Urothelium cell line (cell line): ENCODE measurements at places on chromosomes 1 and 21.

DNA sequence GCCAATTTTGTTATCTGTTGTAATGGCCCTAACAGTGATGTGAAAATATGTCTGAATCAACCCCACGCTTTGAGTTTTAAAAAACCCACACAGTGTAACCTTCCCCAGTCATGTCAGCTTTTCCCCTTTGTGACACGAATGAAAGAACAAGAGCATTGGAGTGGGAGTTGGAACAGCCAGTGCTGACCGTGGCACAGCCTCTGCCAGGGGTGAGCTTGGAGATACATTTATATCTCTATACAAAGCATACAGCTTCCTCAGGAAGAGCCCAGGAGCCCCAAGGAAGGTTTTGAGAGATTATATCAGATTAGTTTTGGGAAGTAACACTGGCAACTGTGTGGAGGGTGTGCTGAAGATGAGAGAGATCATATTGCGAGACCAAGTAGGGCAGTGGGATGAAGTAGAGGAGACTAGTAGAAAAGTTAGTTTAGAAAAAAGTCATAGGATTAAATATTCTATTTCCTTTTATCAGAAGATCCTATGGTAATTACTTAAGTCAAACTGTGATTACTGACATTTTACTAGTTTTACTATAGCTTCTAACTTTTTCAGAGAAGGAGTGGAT is 15.9 kb downstream of the LRRC8B start:
- no peak for DNase-seq

- no peak for DNase-seq
Observed at GRCh38 chr1:100597784-100598183, 59.8 kb downstream of the GPR88 start.

DNA sequence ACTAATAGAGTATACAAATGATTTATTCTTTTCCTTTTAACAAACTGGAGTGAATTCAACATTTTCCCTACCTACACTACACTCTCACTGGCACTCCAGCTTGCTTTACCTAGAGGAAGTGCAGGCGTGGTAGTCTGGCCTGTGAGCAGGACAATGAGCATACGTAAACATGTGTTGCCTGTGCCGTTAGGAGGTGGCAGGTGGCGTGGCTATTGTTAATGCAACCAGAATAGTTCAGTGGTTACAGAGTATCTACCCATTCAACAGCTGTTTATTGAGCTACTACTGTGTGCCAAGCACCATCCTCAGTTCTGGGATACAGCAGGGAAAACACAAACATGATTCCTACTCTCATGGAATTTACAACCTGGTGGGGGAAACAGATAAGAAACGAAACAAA is 299.7 kb upstream of the KAZN start:
- DNase-seq: no peak

- no peak for DNase-seq
Observed at GRCh38 chr21:41255190-41255589, 61.4 kb upstream of the FAM3B start.

DNA sequence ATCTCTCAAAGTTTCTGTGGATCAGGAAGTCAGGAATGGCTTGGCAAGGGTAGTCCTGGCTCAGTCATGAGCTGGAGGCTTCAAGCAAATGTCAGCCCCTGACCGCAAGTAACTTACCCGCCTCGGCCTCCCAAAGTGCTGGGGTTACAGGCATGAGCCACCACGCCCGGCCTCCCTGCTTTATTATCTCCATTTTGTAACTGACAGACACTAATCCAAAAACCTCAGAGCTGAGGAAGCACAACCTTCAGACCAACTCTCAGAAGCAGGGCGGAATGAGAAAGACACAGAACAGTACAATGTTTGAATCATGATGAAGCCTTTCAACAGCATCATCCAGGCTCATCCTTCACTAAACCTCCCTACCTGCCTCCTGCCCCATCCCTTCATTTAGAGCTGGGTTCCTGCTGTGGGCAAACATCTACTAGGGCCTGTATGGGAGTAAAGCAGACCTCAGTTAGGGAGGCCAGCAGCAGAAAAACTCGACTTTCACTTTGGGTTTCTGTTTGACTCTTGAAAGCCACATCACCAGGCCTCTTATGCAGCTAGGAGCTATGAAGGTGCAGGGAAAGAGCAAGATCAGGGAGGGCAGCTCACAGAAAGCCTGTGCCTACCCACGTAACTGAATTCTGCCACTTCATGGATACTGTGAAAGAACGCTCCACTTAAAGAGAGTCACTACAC is 84.4 kb upstream of the RAB4A start:
- DNase-seq: no peak
